Hair follicular keratinocyte (primary cell): ENCODE measurements at places on chromosomes 5 and 9. TPM values are rescaled to one million over a fixed set of nuclear protein-coding genes. Genes with fewer than 3 reads are reported as not detected.

The ENHO gene
- not detected in 2 replicates for total RNA-seq

The PTGS1 gene
- total RNA-seq, result 18.6 and 20.1 TPM in 2 replicates

The CAMK2A gene
- total RNA-seq, result under 0.01 and 0.08 TPM in 2 replicates

The HMCN2 gene
- total RNA-seq, result not detected in 2 replicates

The TMEM252 gene
- total RNA-seq, result not detected in 2 replicates
